Stimulated activated CD4-positive, alpha-beta T cell treated with anti-CD3 and anti-CD28 coated beads, Interleukin-2, amount 100 ng/mL, for 48 hours (primary cell): ENCODE measurements at places on chromosomes 1 and 21.
A peak's percentile ranks its signal among the peaks of the same experiment; 100 is the strongest.

- peak; percentile 2 for DNase-seq
Measured at GRCh38 chr21:24045775-24046215, 1561.5 kb downstream of the MRPL39 start.

DNA sequence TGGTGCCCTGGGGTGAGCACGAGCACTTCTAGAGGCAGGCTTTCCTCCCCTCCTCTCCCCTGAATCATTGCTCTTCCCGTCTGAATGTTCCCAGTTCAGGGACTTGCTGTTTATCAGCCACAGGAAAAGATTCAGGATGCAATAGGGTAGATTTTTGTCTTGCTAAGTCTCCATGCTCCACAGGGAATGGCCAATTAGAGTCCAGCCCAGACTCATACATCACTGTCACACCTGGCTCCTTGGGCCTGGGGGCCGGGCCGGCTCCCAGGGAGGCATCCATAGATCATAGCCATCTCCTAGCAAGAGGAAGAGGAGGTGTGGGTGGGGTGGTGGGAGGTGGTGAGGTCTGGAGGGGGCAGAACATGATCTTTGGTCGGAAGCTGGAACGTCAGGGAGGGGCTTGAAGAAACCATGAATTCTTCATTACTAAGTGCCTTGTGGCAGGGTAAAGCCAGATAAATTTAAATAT is 83.4 kb downstream of the LRRN2 start:
- DNase-seq, result no peak

GRCh38 chr21:37269481-37269880 is 2.3 kb upstream of the VPS26C start:
- DNase-seq, result no peak

DNA sequence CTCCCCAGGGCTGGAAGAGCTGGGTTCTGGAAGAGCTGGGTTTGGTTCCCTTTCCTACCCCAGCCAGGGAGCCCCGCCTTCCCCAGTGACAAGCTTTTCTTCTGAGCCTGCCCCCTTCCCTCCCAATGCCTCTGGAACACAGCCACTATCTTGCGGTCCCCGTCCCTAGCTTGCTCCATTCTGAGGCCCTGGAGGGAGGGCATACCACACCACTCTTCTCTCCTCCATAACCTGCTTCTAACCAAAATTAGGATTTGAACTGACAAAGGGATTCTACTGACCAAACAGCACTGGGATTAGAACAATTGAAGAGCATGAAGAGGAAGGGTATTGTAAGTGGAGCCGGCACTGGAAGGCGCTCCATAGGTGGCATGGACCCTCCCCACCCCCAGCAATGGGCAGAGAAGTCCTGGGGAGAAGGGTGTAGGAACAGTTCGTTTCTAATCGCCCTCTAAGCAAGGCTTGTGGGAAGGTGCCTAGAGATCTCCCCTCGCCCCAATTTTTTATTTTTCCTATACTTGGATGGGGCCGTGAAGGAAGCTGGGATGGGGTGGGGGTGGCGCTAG is 690 bp downstream of the C1orf216 start:
- no peak for DNase-seq

- DNase-seq, result no peak
Measured at GRCh38 chr21:44815852-44816628, 1.8 kb downstream of the SUMO3 start.

DNA sequence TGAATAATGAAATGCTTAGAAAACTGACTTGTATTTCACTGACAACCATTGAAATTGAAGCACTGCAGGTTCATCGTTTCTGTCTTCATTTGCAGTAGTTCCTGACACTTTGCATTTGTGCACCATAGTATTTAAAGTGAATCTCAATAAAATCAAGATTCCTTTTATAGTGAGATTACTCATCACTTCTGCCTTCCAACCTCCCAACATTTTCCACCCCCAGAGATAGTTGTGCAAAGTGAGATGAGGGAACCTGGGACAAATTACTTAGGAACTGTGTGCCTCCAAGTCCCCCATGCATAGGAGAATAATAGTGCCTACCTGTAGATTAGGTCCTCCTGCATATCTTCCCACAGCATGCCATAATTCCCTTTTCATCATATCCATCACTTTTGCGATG is 114.9 kb upstream of the DPT start:
- DNase-seq, result no peak

GRCh38 chr1:77899647-77900320 is 11.4 kb downstream of the NEXN start:
- DNase-seq, result no peak

DNA sequence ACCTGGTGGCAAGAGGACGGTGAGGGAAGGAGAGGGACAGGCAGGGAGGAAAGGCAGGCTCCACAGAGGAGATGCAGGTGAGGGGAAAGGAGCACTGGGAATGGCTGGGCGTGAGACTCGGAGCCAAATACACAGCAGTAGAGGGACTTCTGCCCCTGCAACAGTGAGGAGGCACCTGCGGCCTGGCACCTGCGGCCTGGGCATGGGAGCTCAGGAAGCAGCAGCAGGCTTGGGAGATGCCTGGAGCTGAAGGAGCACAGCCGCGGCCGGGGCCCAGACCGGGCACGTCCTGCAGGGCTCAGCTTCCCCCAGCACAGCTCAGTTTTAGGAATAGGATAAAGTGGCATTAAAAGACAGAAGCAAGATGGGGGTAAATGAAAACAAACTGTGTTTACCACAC is 20.9 kb upstream of the TSPEAR start:
- no peak for DNase-seq

- DNase-seq, result no peak
Measured at GRCh38 chr1:203570805-203571204, 55.8 kb upstream of the ATP2B4 start.
